ENCODE measurements at places on chromosomes 7 and 10.

- peak; percentile 12 for DNase-seq
Observed at GRCh38 chr10:26566525-26567350, 128.6 kb downstream of the APBB1IP start.

DNA sequence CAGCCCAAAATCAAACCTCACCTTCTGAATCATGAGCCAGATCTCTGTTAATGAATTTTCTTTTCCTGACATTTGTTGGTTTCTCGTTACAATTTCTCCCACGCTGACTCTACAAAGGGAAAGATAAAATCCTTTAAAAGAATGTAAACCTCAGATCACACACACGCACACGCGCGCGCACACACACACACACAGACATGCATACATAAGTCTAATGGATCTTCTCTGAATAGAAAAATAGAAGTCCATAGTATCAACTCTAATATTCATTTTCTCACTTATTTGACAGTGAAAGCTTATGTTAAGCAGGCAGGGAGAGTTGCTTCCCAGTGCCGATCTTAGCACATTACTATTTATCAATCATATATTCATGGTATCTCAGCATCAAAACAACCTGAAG is 1.4 kb downstream of the ETV1 start:
- no peak for DNase-seq

GRCh38 chr7:28490831-28491230 is 78.5 kb downstream of the CREB5 start:
- DNase-seq, result no peak

DNA sequence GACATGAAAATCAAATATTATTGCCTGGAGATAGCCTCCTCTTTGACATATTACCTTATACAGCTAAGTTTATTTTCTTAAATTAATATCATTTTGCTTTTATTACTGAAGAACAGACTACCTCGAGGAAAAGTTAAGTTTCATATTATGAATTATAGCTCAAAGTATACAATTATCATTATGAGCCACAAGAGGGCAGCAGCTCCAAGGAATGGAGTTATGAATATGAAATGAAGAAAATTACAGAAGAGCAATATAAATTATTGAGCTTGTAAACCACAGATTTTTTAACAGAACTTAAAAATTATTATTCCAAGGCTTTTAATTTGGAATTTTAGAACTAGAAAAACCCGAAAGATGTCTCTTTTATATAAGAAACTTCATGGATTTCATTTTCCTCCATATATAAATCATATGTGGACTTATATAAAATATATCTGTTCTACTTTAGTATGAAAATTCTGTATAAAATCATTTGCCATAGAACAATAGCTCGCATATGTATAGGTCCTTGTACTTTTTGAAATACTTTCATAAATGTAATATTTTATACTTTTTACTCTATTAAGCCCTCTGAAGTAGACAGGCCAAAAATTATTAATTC is 40.1 kb downstream of the IQUB start:
- peak; percentile 55 for DNase-seq

DNA sequence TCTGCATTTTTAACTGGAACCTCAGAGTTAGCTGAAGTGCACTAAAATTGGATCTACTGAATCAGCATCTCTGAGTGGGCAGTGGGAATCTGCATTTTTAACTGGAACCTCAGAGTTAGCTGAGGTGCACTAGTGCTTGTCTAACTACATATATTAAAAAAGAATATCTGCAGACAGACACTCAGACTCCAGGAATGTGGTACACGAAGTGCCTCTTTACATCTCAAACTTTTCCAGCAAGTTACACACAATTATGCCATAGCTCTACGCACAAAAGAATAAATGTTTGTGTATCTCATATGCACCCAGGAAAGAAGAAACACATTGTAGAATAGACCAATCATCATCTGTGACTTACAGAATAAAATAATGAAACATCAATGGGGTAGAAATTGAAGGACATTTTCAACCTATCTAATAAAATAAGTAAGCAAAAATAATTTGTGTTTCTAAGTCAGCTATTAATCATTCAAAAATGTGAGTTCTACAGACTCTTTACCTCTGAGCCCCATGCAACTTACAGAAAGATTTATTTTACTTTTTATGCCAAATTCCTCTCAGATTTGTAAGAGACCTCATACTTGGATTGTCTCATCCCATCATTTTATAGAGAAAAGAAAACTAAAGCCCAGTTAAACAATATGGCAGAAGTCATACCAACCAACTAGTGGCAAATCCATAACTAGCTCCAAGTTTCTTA is 28.3 kb downstream of the PPP1R3A start:
- DNase-seq, result no peak

GRCh38 chr7:41825927-41826480 is 123.1 kb upstream of the INHBA start:
- DNase-seq, result no peak

- no peak for DNase-seq
Observed at GRCh38 chr7:94344826-94345225, 49.9 kb upstream of the COL1A2 start.

DNA sequence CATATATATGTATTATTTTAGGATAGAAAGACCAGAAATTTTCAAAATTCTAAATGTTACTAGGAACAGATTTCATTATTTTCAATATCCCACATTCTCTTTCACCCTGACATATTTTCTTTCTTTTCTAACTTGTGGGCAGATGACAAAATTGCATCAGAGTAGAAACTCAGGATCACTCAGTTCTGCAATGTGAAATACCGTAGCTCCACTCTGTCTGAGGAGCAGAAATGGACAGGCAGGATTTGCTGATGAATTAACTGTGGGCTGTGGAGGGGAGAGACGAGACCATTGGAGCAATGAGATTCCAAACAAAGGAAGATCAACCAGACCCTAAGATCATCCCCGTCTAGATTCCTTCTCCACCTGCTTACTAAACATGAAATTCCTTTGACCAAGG is 37.0 kb upstream of the SVOPL start:
- no peak for DNase-seq

DNA sequence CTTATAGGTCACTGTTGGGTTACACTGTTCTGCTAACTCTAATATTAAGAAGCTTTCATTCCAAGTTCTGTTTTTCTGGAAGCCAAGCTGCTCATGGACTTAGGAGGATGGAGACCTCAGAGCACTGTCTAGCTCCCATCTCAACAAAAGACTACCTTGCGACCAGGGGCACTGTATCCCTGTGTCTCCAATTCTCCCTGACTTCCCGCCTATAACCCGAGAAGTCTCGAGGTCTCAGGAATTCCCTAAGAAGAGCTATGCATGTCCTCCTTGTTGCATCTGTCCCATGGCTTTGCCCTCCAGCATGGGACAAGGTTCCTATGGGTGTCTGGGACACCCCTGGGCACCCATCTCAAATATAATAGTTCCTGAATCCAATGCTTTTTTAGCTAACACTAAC is 31.2 kb downstream of the BTBD16 start:
- DNase-seq, result no peak

DNA sequence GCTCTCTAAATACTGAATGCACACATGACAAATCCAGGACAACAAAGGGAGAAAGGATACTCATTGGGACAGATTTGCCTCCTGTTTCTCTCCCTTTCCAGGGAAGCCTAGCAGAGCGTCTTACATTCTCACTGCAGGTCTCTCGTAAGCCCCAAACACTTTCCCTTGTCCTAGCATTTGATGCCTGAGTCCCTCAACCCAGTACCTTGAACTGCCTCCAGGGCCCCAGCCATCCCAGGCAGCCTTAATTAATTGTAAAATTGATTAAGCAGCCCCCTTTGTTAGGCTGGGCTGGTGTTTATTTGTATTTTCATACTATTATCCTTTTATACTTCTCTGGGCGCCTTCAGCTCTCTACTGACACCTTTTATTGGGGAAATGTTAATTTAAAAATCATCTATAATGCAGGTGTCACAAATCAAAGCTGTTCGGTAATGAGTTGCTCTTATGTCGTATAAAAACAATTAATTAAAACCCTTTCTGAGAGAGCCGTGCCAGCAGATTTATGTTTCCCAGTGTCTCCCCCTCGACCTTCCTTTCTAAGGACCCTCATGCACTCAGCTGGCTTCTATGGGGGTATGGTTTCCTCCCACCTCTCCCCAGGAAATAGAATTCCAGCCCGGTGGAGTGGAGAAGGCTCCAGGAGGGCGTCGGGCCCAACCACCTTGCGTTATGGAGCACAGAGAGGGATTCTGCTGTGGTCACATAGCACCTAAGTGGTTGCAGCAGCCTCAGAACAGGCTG is 243.8 kb downstream of the RPS24 start:
- no peak for DNase-seq

- no peak for DNase-seq
Observed at GRCh38 chr7:24800667-24801066, 43.4 kb upstream of the GSDME start.

- DNase-seq, result no peak
Observed at GRCh38 chr10:6711881-6712280, 131.8 kb upstream of the PRKCQ start.

- no peak for DNase-seq
Observed at GRCh38 chr7:43782768-43783555, 24.5 kb downstream of the BLVRA start.

DNA sequence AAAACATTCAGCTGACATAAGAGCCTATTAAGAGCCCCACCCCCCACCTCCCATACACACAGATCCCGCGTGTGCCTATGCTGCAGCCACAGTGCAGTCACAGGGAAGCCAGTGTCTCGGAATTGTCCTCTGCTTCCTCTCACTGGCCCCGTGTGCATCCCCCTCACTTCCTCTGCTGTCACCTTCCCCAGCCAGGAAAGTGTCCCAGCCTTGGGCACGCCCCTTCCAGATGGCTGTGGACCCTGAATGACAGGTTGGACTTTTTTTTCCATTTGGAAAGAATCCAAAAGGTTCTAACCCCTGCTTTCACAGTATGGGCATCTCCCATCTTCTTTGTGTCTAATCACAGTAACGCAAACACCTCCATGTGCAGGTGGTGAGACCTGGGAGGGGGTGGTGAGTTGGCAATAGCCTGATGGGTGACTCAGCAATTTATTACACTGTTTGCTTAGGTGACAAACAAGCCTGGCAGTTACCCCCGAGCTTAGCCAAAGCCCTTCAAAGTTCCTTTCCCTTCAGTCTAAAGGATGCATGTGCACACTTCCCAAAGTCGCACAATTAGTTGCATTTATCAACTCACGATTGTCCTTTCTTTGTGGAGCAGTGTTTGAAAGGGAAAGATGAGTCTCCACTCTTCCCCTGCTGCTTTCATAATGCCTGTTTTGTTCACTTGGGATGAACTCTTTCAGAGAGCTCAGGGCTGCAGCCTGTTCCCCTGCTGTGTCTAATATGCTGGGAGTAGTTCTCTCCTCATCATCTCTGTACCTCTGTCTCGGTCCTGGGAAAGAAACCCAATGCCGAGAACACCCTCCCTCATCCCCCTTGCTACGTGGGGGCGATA is 67.5 kb upstream of the EFCAB10 start:
- DNase-seq, result peak; percentile 40

DNA sequence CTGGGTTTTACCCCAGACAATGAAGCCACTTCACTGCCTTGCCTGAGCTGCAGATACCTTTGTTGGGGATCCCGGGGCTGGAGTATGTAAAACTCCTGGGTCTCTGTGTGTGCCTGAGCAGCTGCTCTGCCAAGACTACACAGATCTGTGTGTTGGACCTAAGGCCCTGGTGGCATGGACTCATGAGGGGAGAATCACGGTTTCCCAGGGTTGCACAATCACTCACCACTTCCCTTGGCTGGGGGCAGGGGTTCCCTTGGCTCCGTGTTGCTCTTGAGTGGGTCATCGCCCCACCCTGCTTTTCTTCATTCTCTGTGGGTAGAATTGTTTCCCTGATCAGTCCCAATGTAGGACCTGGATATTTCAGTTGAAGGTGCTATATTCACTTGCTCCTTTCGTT is 13.9 kb upstream of the TBATA start:
- no peak for DNase-seq

GRCh38 chr10:27373566-27374160 is 130.4 kb upstream of the RAB18 start:
- no peak for DNase-seq

- no peak for DNase-seq
Observed at GRCh38 chr7:74598558-74598957, 59.0 kb upstream of the GTF2I start.

DNA sequence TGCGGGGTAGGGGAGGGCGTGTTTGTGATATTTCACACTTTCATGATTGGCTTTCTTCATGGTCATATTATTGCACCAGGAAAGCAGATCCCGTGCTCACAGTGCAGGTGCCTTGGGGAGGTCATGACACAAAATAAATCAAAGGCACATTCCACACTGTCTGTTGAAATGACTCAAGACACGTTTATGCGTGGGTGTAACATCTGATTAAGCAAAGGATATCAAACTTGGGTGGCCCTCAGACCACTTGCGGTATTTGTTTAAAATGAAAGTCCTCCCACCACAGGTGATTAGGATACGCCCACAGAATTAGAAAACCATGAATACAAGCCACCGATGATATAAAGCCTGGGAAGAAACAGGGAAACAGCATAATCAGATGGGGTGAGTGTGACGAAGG is 51.1 kb downstream of the SVIL start:
- DNase-seq, result no peak

- DNase-seq, result no peak
Observed at GRCh38 chr10:61390851-61391250, 62.3 kb downstream of the TMEM26 start.

DNA sequence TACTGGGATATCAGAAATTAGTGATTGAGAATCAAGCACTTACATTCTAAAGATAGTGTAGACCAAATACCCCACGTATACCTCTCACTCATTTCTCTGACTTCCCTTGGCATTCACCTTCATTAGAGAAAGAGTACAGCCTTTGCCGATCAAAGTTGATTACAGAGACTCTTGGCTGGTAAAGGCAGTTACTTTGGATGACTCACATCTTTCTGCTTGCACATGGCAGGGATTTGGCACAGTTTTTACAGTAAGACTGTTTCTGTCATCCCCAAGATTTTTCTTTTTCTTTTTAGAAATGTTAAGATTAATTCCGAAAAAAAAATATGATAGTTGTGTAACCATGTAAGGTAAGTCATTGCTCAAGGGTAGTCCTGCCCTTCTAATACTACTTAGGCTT is 143.0 kb downstream of the TSPAN12 start:
- no peak for DNase-seq

DNA sequence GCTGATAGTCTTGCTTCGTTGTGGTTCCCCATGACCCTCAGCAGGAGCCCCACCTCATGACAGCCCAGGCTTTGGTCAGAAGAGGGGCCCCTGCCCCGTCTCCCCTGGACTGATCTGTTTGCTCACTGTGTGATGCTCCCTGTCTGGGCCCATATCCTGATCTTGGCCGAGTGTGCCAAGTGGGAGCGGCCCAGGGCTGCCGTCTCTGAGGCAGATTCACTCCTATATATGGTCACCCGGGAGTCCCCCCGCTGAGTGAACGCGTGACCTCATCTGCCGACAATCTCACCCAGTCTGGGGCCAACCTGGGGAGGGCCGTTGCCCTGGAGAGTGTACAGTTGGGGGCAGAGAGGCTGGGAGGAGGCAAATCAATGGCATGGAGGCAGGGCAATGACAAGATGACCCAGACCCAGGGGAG is 34.5 kb downstream of the PPIF start:
- peak; percentile 37 for DNase-seq

DNA sequence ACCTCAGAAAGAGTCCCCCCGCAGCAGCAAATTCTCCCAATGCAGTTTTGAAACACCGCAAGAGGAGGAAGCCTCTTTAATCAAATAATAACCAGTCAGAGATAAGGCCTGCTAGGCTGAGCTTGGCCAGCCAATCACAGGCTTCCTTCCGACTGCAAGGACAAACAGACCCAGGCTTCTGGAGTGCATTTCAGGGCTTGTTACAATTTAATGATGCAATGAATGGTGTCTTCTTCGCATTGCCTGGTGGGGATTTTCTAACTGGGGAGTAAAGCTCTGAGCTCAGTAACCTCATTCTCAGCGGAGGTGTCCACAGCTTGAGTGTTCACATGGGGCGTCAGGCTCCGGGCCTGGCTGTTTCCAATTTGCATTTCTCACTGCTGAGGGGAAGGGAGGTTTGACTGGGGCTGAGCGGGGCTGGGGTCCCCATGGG is 31.8 kb upstream of the GPAM start:
- DNase-seq, result no peak
